ENCODE measurements at places on chromosomes 11 and 22. TPM values are rescaled to one million over a fixed set of nuclear protein-coding genes. Genes with fewer than 3 reads are reported as not detected.

C1QTNF4 gene
- 0.44 TPM for total RNA-seq

GRCh38 chr22:26436903-26437515 is 7.9 kb downstream of the ASPHD2 start:
- H3K4me1 ChIP-seq, result no peaks in the 10 kb centered on the region
- no peak overlapping the region for H3K27ac ChIP-seq
- no peaks in the 10 kb centered on the region for H3K36me3 ChIP-seq
- no peak overlapping the region for H3K4me3 ChIP-seq
- no peaks in the 10 kb centered on the region for H3K27me3 ChIP-seq

DNA sequence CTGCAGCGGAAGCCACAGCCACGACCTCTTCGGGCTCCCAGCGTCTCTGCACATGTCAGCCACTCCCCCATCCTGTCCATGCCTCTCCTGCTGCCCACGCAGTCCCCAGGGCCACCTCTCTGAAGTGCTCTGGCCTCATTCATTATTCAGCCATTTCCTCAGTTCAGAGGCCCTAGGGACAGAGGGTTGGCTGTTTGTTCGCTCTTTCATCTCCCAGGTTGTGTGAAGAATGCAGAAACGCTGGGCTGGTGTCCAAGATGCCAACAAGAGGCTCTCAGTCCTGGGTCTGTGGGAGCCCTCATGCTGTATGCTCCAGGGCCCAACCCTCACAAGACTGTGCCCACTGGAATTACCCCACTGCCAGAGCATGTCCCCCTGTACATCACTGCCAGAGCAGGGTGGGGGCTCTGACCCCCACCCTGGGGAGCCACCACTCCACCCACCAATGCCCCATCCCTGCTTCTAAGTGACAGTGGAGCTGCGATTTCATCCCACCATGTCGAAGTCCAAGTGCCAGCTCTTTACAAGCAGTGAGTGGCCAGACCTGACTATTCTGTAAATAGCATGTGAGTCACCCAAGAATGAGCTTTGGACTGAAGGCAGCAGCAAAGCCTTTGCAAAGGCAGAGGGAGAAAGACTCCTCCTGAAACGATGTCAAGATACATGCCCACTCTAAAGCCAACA is 209.6 kb downstream of the BUD13 start:
- no peak overlapping the region for H3K27ac ChIP-seq
- no peaks in the 10 kb centered on the region for H3K4me1 ChIP-seq
- no peaks in the 10 kb centered on the region for H3K36me3 ChIP-seq

DNA sequence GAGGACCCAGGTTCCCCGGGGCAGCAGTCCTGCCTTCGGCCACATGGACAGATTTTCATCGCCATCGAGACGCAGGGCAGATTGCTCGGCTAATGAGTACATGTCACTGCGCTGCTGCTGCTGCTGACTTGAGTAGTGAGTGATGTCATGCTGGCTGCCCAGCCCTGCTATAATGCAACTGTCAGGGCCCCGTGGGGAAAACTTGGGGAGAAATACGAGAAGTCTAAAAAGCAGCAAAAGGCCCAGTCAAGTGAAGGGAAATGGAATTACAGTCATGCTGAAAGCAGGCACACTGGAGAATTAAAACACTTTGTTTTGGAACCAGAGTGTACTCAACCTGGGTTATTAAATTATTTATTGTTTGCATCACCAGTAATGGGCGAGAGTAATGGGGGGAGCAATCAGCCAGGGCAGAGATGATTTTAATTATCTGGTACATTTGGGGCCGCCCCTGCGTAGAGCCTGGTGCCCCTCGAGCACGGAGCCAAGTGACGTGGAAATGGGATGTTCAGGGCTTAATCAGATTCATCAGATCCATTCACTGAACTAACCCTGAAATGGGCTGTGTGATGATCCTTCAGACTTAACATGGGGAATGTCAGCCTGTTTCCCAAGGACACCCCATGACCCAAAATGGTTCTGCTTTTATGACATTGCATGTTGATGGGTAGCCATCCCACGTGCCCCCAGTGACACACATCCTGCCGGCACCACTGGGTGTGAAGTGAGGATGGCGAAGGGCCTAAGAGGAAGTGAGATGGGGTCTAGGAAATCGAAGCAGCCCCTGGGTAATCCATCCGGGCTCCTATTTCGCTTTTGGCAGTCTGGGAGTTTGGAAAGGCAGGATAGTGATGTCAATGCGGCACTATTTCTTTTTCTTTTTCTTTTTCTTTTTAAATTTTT is 241.6 kb upstream of the CADM1 start:
- no peaks in the 10 kb centered on the region for H3K27me3 ChIP-seq
- no peak overlapping the region for H3K27ac ChIP-seq
- H3K36me3 ChIP-seq, result no peaks in the 10 kb centered on the region
- no peak for DNase-seq
- H3K4me3 ChIP-seq, result no peak overlapping the region

- H3K27me3 ChIP-seq, result no peaks in the 10 kb centered on the region
- H3K4me1 ChIP-seq, result no peaks in the 10 kb centered on the region
- H3K27ac ChIP-seq, result no peak overlapping the region
- DNase-seq, result no peak
These were observed 30.5 kb upstream of the PPARA start for GRCh38 chr22:46119729-46120419.

DNA sequence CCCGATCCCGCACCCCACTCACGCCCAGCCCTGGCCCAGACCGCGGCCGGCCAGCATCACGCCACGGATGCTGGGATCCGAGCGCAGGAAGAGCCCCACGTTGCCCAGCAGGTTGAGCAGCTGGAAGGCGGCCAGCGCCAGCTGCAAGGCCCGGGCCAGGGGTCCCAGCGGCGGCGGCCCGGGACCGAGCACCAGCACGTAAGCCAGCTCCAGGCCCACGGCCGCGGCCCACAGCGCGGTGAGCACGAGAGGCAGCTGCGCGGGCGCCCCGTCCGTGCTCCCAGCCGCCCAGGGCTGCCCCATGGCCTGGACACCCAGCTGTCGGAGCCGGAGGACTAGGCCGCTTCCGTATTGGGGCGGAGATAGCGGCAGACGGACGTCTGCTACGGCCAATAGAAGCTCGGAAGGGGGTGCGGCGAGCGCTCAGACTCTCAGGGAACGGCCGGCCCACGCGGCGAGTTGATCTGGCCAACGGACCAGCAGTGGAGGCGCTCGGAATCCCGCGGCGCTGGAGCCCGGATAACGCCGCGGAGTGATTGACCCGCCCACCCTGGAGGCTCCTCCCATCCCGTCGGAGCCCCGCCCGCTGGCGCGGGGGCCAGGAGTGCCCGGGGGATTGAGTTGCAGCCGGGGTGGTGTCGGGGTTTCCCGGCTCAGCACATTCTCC is at the start of gene ZDHHC24:
ZDHHC24 (minus strand) TSS at position 348 of the 667 bp plus-strand sequence; CDS start at position 303, 45 bp downstream.
- no peaks in the 10 kb centered on the region for H3K4me1 ChIP-seq
- H3K4me3 ChIP-seq, result peak within 1 kb of the TSS; percentile 93
- no peaks in the 10 kb centered on the region for H3K36me3 ChIP-seq

GRCh38 chr11:60349990-60350389 is 22.9 kb downstream of the MS4A6E start:
- no peak overlapping the region for H3K4me3 ChIP-seq
- H3K4me1 ChIP-seq, result no peaks in the 10 kb centered on the region
- H3K27me3 ChIP-seq, result no peaks in the 10 kb centered on the region
- H3K27ac ChIP-seq, result no peak overlapping the region
- DNase-seq, result no peak
- no peaks in the 10 kb centered on the region for H3K36me3 ChIP-seq

- peaks cover 9% of the 10 kb centered on the region for H3K4me1 ChIP-seq
- H3K27me3 ChIP-seq, result no peaks in the 10 kb centered on the region
- no peak for DNase-seq
- no peaks in the 10 kb centered on the region for H3K36me3 ChIP-seq
- H3K27ac ChIP-seq, result peak overlapping the region; percentile 92
These were observed 19.9 kb downstream of the PACSIN2 start for GRCh38 chr22:42994917-42995562.

Measured in right lobe of liver (tissue), 6 donors.